ENCODE measurements at places on chromosomes 6 and 20.
A peak's percentile ranks its signal among the peaks of the same experiment; 100 is the strongest.

DNA sequence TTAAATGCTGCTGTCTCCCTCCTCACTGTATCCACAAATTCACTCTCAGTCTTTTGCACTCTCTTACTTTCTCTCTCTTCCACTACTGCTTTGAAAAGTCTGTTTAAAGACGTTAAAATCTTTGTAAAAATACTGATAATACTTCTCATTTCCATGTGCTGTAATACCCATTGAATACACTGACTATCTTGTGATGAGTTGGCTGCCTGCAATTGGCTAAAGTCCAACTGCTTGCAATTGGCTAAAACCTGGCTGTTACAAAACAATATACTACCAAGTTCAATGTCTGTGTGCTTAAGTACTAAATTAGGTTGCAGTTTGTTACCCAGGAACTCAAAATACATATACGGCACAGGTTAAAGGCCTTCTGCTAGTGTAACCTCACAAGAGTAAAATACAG is 264.8 kb downstream of the THBS2 start:
- DNase-seq = no peak

DNA sequence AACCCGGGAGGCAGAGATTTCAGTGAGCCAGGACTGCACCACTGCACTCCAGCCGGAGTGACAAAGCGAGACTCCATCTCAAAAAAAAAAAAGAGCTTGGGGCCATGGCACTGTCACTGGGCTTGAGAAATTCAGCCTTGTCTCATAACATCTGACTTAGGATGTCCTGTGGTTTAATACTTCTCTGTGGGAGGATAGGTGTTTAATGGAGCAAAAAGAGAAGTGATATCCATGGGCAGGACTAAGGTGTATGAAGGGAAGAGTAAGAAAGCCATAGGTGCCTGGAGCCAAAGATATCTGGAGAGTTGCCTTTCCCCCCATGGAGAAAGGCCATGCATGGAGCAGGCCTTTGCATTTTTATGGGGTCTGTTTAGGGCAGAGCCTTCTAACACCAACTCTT is 11.2 kb downstream of the BMP6 start:
- no peak for DNase-seq

- DNase-seq = peak; percentile 66
These were observed 133.5 kb downstream of the TBC1D7 start for GRCh38 chr6:13194852-13195251.

- DNase-seq = no peak
These were observed 22.1 kb upstream of the EEF1A1 start for GRCh38 chr6:73542891-73543290.

- peak; percentile 10 for DNase-seq
These were observed 30.8 kb upstream of the COL21A1 start for GRCh38 chr6:56278171-56278591.

DNA sequence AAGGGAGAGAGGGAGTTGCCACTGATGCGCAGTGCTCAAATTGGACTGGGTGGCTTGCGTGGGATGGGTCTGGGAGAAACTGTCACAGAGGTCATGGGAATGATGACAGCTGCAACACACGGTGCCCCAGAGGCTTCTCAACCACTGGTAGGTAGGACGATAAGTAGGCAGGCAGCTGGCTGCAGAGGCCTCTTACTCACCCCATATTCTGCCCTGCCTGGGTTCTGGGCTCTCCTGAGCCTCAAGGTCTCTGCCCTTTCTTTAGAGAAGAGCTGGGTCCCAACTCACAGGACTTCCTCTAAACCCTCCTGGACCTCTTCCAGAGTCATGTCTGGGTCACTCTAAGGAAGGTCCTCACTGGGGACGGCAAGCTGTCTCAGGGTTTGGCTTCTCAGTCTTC is 37.2 kb upstream of the RNF24 start:
- no peak for DNase-seq

DNA sequence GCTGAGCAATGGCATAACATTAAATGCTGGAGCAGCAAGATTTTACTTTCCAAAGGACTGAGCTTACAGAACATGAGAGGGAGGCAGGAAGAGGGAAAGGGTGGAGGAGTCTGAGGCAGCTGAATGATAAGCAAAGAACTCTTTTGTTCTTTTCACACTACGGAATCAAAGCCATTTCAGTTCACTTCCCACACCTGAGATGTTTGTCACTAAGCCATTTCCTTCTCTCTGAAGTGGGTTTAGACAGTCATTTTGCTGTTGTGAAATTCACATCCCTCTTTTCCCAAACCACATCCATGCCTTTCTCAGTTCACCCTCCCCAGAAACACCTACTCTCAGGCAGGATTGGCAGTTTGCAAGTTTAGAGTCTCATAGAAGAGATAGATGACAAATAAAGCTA is 267.9 kb downstream of the ADGRG6 start:
- peak; percentile 18 for DNase-seq

GRCh38 chr6:104201557-104201956 is 658.2 kb downstream of the HACE1 start:
- no peak for DNase-seq

GRCh38 chr6:169498916-169499513 is 202.8 kb downstream of the WDR27 start:
- DNase-seq = no peak

GRCh38 chr6:6556161-6556737 is 32.3 kb upstream of the LY86 start:
- no peak for DNase-seq

GRCh38 chr20:46622165-46622564 is 29.1 kb downstream of the SLC13A3 start:
- no peak for DNase-seq

DNA sequence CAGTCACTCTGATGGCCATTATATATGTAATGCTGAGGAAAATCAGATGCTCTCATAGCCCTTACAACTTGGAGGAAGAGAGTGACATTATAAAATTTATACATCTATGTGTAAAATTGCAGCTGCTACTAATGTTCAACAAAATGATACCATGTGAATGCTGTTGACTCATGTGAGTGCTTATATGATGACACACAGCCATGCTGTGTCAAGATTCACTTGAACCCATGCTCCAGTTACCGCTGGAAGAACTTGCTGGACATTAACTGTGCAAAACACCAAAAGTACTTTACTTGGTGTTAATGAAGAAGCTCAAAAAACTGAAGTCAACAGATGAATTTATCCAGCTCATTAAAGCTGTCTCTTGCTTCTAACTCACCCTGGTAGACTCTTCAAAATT is 318.9 kb upstream of the PLCB4 start:
- peak; percentile 33 for DNase-seq

GRCh38 chr20:50356525-50356885 is 153.7 kb upstream of the PTPN1 start:
- no peak for DNase-seq

DNA sequence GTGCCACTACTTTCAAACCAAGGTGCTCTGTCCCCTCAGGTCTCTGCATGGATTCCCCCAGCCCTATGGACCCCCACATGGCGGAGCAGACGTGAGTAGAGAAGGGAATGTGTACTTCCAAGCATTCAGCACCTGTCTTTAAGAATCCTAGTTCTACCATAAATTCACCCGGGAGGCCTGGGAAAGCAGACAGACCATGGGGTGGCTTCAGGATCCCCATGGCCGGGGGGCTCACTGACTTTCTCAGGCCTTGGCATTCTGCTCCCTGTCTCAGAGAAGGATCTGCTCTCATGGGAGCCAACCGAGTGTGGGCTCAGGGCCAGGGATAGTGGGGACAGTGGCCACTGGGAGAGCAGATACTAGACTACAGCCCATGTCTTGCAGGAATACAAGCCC is 2.3 kb downstream of the CDC25B start:
- DNase-seq = no peak

- no peak for DNase-seq
These were observed 155.8 kb downstream of the TSHZ2 start for GRCh38 chr20:53128004-53128403.

DNA sequence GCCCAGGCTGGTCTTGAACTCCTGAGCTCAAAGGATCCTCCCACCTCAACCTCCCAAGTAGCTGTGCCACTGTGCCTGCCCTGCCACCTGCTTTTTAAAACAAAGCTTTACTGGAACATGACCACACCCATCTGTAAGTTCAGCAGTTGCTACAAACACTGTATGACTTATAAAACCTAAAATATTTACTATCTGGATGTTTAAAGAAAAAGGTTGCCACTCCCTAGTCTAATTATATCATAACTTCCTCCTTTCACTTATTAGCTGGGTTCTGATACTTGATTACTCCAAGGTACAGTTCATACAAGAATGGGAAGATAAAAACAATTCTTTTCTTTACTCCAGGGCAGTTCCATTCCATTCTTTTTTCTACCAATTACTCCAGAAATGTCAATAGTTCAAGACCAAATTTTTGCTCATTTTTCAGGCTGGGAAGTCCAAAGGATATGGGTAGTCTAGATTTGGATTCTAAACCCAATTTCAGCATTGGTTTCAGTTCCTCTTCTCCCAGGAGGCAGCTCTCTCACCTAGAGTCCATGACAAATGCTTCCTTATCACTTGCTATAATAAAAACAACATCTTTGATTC is 63.1 kb downstream of the SEC63 start:
- no peak for DNase-seq

DNA sequence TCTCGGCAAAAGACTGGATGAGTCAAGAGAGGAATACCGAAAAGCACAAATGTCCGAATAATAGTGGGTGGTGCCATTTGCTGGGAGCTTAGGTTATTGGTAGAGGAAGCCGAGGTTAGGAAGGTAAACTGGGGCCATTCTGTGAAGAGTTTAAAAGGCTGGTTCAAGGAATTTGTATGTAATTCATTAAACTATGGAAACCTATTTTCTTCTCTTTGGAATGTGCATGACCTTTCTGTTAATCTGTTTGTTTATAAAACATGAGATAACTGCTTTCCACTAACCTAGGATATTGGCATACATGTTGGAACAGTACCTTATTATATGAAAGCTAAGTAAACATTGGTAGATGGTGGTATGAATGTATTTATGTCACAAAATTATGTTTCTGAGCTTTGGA is 71.8 kb downstream of the LCA5 start:
- DNase-seq = no peak

DNA sequence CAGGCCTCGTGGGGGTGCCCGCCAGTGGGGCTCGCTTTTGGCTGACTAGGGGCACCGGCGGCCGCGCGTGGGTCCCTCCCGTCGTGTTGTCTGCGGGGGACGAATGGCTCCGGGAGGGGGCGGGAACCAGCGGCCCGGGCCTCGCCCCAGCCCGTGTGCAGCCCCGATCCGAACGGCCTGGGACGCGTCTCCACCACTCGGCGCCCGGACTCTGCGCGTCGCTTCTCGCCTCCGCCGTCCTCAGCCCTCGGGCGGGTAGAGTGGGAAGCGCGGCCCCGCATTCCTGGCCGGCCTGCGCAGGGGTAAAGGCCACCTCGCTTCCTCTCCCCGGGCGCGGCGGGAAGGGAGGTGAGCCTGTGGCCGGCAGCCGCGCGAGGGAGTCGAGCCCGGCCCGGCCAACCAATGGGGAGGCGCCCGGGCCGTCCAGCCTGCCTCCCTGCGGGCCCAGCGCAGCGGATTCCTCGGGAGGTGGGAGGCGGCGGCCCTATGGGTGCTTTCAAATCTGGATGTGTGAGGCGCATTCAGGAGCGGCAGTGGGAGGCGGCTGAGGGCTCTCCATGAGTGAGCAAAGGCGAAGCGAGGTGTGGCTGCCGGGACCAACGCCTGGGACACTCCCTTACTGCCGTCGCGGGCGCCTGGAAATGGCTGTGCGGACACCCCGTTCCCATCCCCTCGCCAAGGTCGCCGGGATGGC is 1.1 kb upstream of the ZBTB46 start:
- DNase-seq = peak; percentile 54

DNA sequence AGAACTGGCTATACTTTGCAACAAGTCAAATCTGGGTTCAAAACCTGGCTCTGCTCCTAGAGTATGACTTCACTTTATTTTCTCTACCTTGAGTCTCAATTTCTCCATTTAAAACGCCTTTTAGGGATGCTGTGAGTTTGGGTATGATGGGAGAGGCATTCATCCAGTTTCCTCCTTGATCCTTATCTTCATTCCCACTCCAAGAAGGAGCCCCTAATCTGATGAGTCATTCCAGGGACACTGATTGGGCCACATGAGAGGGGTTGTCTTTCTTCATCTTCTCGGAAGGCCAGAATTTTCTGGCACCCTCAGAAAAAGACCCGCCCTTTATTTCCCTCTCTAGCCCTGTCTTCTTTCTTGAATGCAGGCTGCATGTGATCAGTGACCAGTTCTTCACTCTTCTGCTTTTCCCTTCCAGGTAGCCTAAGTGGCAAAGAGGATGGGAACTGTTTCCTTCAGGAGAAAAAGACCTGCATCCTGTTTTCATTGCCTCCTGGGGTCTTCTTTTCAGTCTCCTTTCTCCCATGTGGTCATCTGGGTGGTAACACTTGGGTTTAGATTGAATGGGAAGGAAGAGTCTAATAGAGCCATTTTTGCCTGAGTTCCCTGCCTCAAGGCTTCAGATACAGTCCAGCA is 32.1 kb upstream of the PNRC1 start:
- DNase-seq = peak; percentile 20

GRCh38 chr6:75818098-75818855 is 69.2 kb downstream of the MYO6 start:
- peak; percentile 28 for DNase-seq

GRCh38 chr20:34220561-34220960 is 20.7 kb upstream of the ASIP start:
- peak; percentile 64 for DNase-seq

DNA sequence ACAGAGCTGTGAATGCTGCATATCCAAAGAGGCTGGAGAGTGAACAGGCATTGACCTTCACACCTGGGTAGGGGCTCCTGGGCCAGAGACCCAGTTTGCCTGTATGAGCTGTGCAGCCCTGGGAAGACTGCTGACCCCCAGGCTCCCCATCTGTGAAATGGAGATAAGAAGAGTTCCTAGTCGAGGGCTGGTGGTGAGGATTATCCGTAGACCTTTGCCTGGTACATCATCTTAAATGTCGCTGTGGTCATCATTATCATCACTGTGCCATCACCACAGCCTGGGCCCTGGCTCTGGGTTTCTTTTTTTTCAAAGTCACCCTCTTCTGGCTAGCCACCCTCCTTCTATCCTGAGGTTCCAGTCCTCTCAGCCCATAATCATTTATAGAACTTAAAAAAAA is 12.0 kb downstream of the AGPAT4 start:
- no peak for DNase-seq

GRCh38 chr6:125670568-125670967 is 78.9 kb upstream of the HEY2 start:
- peak; percentile 1 for DNase-seq

DNA sequence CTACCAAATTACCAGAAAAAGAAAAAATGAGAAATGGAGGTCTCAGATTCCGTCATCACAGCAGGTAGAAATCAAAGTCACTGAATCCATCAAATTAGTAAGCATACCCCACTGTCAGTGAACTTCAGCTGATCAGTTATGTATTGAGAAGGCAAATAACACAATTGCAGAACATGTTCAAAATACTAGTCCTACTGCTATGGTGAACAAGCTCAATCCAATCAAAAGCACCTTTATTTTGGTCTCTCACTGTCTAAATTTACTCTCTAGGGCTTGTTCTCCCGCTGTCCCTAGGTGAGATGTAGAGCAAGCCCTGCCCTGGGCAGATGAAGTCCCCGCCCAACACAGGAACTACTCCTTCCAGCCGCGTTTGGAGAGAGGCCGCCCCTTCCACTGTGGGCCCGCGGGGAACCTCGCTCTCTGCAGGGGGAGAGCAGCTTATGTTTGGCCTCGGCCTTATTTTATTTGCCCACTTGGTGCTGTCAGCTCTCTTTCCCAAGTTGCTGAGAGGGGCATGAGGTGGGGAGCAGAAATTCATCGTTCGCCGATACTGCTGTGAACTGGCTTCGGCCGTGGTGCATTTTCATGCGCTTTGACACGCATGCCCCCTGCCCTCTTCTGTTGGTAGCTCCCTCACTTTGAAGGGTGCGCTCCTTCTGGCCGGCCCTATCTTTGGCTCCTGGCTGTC is 14.3 kb upstream of the MAP1LC3A start:
- DNase-seq = no peak

- DNase-seq = no peak
These were observed 443.9 kb downstream of the CDKAL1 start for GRCh38 chr6:20978151-20978614.
